ENCODE measurements at places on chromosomes 3 and 15.

GRCh38 chr3:101279162-101279561 lies 41.2 kb downstream of the IMPG2 start:
- no peak for DNase-seq

GRCh38 chr3:25471081-25471768 lies 43.2 kb downstream of the RARB start:
- DNase-seq: no peak

- DNase-seq: no peak
These were observed 4.3 kb upstream of the CCR8 start for GRCh38 chr3:39325236-39325635.

DNA sequence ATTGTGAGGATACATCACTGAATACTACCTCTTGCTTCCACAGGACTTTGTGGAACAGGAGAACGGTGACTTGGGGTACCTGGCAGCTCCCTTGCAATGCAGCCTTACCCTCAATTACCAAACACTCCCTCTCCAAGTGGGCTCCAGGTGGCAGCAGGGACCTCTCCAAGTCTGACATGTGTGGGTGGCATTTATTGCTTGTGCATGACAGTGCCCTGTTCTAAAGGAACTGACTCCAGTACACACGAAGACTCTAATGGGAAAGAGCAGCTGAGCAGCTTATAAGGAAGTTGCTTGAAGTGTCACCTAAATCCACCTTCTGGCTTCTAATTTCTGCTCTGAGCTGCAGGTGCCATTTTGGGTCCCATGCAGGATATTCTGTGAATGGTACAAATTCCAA lies 174.1 kb upstream of the SLCO3A1 start:
- no peak for DNase-seq

DNA sequence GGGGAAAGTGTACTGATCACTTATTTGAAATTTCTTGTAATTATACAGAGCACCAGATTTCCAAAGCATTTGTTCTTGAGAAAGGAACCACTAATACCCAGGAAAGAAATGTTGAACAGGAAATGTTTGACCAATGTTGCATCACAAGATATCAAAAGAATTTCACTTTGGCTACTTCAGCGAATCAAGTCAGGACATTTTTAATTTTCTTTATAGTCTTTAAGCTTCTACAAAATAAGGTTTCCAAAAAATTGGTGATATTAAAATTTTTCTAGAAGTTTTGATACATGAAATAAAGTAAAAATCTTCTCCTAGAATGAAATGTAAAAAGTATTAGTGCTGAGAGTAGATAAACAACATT lies 421.9 kb downstream of the MECOM start:
- DNase-seq: no peak

GRCh38 chr3:183151821-183152351 lies 10.6 kb downstream of the LAMP3 start:
- no peak for DNase-seq

- no peak for DNase-seq
These were observed 129.6 kb upstream of the PLXND1 start for GRCh38 chr3:129736070-129736469.

DNA sequence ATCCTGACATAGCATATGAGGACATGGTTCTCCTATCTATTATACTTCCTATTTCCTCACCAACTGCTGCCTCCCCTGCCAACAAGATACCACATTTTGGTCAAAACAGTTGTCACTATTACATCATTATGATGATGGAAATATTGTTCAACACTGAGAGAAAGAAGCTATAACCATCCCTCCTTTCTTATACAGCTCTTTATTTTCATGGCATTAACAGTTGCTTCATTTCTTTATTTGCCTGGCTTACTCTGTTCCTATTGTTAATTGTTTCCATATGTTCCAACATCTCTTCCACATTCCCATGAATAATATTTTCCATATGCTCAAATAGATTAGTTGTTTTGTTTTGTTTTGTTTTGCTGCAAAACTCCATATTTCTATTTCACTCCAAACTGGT lies 40.8 kb upstream of the FILIP1L start:
- DNase-seq: no peak

DNA sequence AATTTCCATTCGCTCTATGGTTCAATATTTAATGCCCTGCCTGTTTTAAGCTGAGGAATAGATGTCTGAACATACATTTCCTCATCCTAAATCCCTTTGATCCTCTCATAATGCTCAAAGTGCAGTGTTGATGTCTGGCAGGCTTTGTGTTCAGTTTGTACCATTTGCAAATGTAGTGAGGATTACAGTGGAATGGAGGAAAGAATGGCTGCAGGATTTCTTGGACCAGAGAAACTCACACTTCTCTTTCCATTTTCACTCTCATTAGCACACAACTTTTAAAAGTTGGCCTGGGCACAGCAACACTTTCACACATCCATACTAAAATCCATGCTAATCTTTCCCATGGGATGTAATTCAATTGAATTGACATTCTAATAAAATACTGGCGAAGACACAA lies 28.6 kb upstream of the THRB start:
- DNase-seq: no peak

DNA sequence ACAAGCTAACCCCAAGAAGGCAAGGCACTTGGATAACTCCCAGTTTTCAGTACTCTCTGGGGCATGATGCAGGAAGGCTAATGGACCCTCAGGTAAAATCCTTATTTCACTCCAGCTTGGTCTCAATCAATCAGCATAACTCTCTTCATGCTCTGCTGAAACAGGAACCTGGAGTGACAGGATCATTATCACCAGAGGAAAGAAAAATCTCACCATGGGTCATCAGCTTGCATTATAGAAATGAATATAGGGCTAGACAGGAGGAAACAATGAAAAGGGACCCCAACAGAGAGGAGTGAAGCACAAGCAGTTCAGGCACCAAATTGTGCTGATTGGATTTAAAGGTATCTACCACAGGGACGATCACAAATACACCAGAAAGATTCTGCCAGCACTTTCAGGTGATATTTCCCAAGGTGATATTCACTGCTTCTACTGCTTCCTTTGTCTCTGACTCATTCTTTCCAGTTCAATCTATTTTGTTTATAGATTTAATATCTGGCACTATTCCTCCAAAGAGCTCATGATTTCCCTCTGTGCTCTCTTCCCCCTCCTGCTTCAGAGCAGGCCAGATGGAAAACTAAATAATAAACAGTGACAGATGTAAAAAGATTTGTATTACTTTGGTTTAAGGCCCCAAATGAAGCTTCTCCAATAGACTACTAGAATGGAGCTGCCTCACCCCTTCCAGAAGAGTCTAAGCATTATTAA lies 22.9 kb upstream of the THUMPD3 start:
- no peak for DNase-seq

DNA sequence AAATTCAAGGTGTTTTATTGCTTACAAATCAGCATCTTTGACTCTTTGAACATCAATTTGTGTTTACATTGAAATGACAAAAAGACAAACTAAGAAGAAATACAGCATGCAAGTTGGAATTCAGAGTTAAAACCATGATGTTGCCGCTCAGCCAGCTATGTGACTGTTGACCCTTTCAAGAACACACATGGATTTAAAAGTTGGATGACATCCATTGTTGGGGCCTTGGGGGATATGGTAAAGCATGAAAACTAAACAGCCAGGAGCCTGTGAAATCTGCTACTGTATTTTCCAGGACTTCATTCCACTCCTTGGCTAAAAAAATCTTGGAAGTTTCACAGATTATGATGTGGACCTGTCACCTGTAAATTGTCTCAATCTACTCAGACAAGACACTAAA lies 4.6 kb downstream of the P2RY1 start:
- no peak for DNase-seq

DNA sequence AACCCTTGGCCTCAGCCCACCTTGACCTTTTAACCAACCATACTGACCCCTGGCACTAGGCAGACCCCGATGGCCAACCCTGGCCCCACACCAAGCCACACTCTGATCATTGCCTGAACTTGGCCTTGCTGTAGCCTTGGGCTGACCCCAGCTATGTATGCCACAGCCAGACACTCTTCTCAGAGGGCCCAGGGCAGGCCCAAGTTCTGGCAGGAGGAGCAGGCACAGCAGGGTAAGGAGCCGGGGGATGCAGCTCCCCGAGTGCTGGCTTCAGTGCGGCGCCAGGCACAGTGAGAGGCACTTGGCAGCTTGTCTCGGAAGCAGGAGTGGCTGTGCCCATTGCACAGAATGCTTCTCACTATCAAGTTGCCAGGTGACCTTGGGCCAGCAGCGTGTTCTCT lies 22.3 kb downstream of the PRR20G start:
- DNase-seq: no peak

GRCh38 chr3:93843981-93844380 lies 129.7 kb downstream of the PROS1 start:
- no peak for DNase-seq

GRCh38 chr3:140167600-140168281 lies 232.8 kb downstream of the CLSTN2 start:
- DNase-seq: no peak

DNA sequence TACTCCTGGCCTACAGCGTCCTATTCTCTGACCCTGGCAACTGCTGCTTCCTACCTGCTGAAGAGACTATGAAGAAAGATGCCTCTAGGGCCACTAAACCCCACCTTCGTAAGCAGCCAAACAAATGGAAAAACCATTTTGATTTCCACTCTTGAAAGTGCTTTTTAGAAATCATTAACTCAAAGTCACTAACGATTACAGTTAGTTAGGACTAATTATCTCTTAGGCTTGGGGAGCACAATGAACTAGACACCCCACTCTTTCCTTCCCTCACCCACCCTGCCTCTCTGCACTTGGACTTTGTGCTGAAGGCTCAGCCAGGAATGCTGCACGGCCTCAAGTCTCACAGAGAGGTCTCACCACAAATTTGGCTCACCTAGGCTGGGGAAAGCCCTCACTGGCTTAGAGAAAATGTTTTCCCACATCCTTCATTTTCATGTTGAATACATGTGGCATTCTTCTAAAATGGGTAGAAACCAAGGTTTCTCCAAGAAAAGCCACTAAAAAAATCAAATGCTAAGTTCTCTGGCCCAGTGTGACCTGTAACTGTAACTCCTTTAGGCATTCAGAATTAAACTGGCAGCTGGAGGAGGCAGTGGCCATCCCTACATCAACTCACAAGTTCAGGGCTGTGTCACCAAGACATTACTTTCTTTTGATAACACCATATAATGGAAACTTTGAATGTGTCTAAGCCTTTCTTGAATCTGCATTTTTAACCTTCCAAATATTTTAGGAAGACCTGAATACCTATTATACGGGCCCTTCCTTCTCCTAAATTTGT lies 47.1 kb downstream of the NPTN start:
- no peak for DNase-seq

DNA sequence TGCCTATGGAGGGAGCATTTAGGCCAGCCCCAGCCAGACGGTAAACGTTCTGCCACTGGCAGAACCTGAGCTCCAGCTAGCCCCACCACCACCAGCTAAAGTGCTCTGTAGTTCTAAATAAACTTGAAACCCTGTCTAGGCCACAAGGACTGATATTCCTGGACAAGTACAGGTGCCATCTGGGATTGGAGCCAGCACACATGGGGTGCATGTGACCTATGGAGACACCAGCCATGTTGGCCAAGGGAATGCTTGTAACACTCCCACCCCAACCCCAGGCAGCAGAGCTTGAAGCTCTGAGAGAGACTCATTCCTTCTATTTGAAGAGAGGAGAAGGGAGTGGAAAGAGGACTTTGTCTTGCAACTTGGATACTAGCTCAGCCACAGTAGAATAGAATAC lies 284.5 kb upstream of the DCBLD2 start:
- DNase-seq: no peak
